ENCODE measurements at places on chromosomes 7 and 10. TPM values are rescaled to one million over a fixed set of nuclear protein-coding genes. Genes with fewer than 3 reads are reported as not detected.

- DNase-seq, result no peak
These were observed at the start of gene RBP4 for GRCh38 chr10:93601146-93601773. TSS of gene RBP4 (minus strand) at chr10:93601235. CDS start at chr10:93601028, 207 bp downstream.

DNA sequence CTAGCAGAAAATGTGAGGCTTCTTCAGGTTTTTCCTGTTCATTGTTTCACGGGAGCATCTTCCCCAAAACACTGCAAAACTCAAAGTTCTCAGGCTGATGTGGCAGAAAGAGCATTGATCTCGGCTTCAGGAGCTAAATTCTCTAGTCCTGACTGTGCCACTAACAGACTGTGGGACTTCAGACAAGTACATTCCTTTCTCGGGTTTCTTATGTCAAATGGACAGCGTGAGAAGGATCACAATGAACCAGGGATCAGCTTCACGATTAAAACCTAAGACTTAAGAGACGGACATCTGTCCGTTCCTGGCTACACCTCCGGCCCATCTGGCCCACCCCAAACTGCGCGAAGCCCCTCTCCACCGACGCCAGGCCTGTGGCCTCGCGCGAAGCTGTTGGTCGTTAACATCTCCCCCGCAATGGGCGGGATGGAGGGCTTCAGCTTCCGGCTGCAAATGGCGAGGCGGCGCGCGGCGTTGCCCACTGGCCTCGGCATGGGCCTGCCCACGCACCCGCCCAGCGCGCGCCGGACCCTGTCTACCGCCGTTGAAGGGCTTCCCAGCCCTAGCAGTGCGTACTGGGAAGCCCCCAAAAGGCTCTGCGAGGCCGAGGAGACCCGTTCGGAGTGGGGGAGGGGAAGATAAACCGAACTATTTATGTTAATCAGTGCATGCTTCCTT, 549 bp upstream of the DDX50 start:
- DNase-seq, result no peak

DNA sequence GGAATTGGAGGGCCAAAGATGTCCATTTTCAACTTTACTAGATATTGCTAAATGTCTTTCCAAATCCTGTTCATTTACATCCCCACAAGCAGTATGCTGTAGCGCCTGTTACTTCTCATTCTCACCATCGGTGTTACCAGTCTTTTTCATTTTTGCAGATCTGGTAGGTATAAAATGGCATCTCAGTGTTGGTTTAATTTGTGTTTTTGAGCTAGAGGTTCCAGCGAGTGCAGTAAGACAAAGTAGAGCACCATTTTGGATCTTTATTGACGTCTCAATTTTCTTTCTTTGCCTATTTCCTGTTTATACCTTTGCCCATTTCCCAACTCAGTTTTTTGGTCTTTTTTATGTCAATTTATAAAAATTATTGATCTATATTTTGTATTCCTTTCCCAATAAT, 55.6 kb downstream of the NRF1 start:
- no peak for DNase-seq

Gene CNTNAP2
- 7.4 TPM for total RNA-seq

GRCh38 chr7:70676243-70676642, 455.7 kb upstream of the GALNT17 start:
- DNase-seq, result no peak

Gene ZNF853
- 6.3 TPM for total RNA-seq

- no peak for DNase-seq
These were observed 3.6 kb downstream of the PRSS37 start for GRCh38 chr7:141837683-141838082.

Gene NACAD
- total RNA-seq, result 0.49 TPM

DNA sequence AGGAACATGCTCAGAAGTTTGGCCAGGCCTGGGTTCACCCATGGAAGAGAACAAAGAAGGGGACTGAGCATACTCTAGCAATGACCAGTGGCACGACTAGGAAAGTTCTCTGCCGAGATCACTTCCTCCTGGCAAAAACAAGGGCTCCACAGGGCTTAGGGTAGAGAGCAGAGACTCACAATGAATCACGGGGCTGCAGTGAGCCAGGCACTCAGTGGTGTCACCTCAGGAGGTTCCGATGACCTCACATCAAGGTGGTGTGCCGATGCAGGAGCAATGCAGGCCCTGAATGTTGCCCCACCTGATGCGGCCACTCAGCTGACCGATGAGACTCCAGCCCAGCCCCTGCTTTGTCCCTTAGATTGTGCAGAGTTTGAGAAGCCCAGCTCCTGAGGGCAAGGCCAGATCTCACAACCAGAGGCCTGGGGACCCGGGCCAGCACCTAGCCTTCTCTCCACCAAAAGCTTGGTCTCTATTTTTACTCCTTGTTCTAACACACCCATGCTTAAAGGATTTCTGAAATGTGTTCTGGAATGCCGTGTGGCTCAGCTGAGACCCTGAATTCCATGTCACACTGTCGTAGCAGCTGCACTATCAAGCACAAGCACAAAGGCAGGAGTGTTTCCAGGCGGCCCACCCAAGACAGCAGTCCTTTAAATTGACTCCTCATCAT, 60.9 kb downstream of the COBL start:
- DNase-seq, result no peak

Gene GFRA1
- total RNA-seq, result not detected

Gene SLC18A3
- not detected for total RNA-seq

- peak; percentile 55 for DNase-seq
These were observed 441 bp downstream of the FZD8 start for GRCh38 chr10:35641676-35642034.

Gene PPP3CB
- total RNA-seq, result 52.8 TPM

Measured in B cell (primary cell).